Activated CD4-positive, alpha-beta T cell treated with anti-CD3 and anti-CD28 coated beads for 24 hours (primary cell): ENCODE measurements at places on chromosomes 5 and 9.

GRCh38 chr5:92504346-92504745 is 1076.7 kb downstream of the NR2F1-AS1 start:
- no peak for DNase-seq

GRCh38 chr5:133698646-133699526 is 86.5 kb upstream of the FSTL4 start:
- DNase-seq, result no peak

DNA sequence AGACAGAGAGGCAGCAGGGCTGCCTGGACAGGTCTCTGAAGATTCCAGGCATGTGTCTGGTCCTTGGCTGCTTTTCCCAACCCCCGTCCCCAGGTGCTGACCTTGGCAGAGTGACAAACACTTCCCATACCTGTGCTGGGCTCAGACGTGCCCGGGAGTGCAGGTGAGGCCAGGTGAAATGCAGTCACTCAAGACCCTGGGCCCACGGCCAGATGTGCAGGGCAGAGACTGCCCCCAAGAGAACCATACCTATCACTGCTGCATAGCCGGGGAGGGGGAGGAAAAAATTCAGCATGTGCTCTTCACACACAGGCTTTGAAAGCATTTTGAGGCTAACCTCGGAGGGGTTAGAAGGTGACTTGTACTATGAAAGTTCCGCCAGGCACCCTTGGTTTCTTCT is 22.6 kb downstream of the CCNJL start:
- DNase-seq, result no peak

DNA sequence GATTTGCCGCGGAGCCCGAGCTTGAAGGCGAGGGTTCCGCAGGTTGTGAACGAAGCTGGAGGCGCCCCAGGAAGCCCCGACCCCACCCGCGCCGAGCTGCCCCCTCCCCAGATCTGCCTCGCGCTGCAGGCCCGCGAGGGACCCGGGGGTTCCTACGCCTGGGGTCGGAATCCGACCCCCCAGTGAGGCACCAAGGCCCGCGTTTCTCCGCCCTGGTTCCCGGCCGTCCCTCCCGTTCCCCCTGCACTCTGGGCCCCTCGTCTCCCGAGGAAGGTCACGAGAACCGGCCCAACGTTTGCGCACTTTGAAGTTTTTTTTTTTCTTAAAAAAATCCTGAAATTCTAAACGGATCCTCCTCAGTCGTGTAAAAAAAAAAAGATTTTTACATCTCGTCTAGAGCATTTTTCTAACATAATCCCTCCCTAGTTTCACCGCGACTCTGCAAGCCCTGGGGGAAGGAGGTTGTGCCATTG is 880 bp upstream of the GFPT2 start:
- DNase-seq, result no peak
